ENCODE measurements at places on chromosomes 3 and 15.

GRCh38 chr3:14802381-14802731 is 16.4 kb upstream of the FGD5 start:
- DNase-seq, result no peak

GRCh38 chr15:68699124-68699880 is 120.5 kb downstream of the CORO2B start:
- no peak for DNase-seq

- no peak for DNase-seq
These were observed 218.0 kb downstream of the WNT5A start for GRCh38 chr3:55269096-55269495.

DNA sequence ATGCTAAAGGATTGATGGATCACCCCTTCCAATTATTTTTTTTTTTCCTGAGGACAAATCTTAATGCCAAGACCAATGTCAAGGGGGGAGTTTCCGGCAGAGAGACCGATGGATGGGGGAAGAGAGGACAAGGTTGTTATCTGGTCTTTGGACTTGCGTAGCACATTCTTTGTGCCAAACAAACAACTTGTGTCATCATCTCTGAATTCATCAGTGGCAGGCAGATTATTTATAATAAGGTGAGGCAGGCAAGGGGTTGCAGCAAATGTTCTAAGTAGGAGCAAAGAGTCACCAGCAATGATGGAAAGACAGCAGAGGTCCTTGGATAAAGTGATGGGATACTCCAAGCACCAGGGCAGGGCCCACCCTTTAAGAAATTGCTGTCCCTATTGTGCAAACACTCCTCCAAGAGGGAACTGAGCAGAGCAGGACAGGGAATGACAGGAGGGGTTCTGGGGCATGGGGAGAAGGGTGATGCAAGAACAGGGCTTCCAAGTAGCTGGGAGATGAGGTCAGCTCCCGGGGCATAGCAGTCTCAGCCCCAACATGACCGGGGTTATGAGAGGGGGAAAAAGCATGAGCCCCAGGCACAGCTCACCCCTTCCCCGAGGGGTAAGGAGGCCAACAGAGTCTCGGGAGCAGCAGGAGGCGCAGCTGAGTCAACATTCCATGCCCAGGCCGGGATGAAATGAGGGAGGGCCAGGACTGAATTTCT is 57.4 kb downstream of the ANXA2 start:
- no peak for DNase-seq

GRCh38 chr3:43180027-43180426 is 74.1 kb upstream of the POMGNT2 start:
- no peak for DNase-seq

GRCh38 chr3:10816019-10816862 is at the start of gene SLC6A11:
TSS of gene SLC6A11 (plus strand) at chr3:10816228. CDS start at chr3:10816266, 38 bp downstream.
- no peak for DNase-seq

DNA sequence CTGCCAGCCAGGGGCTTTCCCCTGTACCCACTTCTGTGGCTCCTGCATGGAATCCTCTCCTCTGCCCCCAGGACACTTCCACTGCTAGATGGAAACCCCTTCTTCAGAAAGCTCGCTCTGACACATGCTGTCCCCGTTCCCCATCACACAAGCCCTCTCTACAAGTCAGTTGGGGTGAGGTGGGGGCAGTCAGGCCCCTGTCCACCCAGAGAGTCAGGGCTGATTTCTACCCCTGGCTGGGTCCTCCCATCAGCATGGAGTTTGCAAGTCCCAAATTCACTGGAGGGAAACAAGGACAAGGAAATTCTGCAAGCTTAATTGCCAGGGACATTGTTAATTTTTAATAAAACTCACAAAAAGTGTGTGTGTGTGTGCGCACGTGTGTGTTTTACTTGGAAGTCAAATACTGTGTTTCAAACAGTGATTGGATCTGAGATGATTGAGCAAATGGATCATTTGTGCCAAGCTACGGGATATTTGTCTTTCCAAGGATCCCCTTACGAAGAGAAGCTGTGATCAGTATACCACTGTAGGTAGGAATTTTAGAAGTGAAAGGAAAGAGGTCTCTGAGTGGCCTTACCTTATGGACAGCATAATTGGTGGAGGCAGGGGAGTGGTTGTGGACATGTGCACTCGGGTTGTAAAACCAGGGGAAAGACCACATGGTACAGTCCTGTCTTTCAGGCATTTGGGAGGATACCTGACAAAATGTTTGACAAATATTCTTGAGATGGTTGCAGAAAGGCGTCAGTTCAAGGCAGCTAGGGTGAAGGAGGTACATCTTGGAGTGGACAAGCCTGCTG is 1.5 kb upstream of the AMOTL2 start:
- DNase-seq, result no peak

- DNase-seq, result no peak
These were observed 230.9 kb upstream of the EIF1B start for GRCh38 chr3:40078590-40078989.

DNA sequence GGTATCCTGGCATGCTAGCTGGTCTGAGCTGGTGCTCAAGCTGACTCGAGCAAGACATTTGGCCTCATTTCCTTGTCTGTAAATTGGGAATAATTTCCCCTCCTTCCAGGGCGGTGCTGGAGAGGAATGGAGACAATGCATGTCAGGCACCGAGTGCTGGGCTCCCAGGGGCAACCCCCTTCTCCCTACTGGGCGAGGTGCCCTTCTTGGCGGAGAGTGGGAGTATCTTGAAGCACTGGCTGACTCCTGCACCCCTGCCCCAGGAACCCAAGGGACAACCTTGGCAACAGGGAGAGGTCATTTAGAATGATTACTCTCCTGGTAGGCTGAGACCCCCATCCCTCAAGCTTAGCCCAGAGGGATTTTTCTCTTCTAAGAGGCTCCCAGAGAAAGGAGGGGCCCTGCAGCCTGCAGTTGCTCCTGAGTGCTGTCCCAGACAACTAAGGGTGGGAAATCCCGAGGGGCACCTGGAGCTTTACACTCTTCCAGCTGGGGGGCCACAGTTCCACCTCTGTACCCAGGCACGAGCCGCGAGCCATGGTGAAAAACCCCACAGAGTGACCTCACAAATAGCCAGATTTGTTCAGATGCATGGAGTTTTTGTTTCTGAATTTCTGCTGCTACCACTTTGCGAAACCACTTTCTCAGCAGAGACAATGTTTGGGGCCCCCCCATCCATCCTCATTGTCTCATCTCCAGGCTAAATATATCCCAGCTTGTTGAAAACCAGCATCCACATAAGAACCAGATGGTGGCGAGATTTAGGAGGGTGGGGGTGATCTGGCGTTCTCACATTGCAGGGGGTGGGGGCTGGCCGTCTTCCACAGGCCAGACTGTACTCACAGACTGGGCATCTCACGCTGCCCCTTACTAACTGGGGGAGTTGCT is 44.8 kb downstream of the ABTB1 start:
- peak; percentile 62 for DNase-seq

GRCh38 chr15:31024330-31024729 is 32.9 kb upstream of the MTMR10 start:
- DNase-seq, result no peak

DNA sequence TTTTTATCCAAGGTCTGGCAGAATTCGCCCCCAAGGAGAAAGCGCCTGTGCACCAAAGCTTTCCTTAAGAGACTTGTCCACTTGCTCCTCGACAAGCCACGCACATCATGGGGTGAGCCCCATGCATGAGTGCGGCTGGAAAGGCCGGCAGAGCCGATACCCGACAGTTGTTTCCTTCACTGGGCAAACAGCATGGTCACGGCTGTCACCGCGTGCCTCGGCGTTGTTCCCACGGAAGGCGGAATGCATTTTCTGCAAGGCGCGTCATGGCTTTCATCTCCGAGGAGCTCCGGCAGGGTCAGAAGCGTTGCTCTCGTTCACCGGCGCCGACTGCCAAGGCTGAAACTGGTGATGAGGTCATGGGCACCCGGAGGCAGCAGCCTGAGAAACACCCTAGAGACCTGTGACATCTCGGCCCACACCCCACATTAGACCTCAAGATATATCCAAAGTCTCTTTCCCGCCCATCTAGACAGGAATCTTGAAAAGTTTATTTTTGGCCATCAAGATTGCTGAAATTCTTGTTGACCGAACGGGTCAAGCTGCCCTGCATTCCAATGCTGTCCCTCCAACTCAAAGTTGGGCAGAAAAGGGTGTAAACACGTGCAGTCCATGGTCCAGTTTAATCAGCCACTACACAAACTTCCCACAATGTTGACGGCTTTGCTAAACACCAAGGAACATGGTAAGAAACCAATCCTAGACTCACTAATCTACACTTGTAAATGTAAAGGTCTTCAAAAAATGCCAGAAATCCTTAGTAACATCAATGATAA is 604 bp upstream of the TJP1 start:
- no peak for DNase-seq

- no peak for DNase-seq
These were observed 169.7 kb upstream of the TMCO5A start for GRCh38 chr15:37764733-37765191.

- DNase-seq, result peak; percentile 70
These were observed 567 bp downstream of the PFN2 start for GRCh38 chr3:149969940-149970715.

DNA sequence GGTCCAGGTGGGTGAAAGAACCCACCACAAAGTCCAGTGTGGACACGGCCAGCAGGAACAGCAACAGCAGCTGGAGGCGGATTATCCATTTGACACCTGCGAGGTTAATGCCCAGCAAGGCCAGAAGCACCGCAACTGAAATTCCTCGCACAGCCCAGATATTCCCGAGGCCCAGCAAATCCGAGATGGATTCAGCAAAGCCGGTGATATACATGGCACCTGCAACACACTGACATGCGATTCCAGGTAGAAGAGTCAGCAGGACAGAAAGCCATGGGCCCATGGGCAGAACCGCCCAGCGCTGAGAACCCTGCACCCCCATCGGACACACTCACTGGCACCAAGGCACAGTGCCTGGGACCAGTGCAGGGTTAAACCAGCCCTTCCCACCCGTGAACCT is 34.8 kb downstream of the SLC12A8 start:
- DNase-seq, result no peak

DNA sequence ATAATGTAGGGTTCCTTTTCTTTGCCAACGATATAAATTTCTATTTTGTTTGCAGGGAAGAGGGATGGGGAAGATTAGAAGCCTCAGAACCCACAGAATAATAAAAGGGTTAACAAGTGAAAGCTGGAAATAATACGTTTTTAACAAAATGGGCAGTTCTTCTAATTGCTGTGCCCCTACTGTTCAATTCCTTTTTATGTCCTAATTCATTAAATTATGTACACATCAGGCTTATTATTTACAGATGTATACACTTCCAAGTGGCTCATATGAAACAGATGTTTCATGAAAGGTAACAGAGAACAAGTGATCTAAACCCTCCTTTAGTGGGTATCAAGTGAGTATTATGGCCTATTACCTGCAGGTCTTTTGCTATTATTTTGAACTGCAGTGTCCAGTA is 16.2 kb downstream of the RARB start:
- DNase-seq, result no peak

DNA sequence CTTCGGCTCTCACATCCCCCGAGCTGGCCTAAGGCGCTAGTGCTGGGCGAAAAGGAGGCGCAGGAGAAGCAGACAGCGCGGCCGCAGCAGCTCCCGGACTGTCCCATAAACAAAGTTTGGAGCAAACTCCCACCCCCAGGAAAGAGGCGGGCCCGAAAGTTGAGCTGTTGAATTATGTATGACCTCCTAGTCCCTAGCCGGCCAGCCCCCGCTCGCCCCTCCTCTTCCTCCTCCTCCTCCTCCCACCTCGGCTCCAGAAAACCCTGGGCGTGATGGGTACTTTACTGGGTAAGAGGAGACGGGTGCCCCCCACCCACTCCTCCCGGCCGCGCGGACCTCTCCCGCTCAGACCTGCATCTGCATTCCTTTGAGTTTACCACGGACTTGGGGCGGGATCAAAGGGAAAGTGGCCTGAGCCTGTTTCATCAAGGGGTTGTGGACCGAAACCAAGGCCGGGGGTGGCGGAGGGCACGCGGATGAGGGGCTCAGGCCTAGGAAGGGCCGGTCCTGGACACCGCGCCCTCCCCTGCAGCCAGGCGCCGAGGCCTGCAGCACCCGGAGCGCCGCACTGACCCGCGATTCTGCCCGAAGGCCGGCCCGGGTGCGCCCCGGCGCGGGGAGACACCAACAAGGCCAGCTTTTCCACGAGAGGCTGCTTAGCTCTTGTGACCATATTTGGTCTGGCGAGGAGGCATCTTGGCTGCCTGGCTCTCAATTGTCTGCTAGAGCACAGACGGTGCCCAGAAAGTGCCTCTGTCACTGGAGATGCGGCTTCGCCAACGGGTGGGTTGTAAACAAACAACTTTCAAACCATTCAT is at the start of gene WWTR1:
WWTR1 (minus strand) TSS at position 100 of the 818 bp plus-strand sequence. CDS start 719 bp downstream, outside the sequence.
- peak; percentile 79 for DNase-seq

- DNase-seq, result no peak
These were observed 18.6 kb downstream of the CCR9 start for GRCh38 chr3:45904931-45905330.

DNA sequence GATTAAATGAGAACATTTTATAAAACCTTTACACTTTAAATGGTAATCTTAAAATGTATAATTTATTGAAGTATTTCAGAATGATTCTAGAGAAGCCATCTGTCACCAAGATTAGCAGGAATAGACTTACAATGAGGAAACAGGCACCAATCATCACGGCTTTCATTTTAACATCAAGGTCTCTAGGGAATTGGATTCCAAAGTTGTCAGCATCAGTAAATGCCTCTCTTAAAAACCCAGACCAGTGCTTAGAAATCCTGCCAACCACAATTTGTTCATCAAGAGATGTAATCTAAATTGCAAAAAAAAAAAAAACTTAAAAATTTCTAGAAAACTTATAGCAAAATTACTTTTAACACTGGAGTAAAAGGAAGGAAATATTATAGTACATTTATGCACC is 20.3 kb downstream of the PLSCR2 start:
- no peak for DNase-seq

GRCh38 chr15:45919806-45920205 is 285.0 kb downstream of the SQOR start:
- no peak for DNase-seq

DNA sequence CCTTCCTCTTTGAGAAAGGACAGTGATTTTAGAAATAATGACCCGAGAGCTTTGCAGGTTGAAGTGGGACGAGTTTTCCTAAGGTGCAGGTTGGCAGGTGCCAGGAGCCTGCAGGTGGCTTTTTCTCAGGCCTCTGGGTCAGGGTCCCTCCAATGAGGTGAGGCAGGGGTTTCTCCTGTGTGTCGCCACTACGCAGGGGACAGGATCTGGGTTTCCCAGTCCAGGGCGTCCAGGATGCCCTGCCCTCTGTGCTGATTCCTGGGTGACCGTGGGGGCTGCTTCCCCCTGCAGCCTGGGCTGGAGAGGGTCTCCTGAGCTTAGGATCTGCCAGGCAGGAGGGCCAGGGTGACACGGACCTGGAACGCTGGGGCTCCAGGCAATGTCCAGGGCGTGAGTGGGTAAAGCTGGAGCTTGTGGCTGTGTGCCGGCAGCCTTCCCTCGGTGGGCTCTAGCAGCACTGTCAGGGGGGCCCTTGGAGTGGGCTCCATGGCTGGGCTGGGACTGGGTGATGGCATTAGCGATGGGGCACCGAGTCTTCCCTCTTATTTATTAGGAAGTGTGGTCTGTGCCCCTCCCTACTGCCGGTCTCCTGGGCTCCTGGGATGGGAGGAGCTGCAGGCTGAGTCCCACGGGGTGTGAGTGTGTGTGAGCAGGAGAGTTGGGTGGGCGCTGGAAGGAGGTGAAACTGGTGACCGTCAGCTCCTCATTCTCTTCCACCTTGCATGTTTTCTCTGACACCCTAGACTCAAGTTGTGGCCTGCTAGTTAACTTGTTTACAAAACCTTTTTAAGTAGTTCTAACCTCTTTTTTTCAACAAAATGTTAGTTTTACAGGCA is 1.8 kb downstream of the APBA2 start:
- DNase-seq, result no peak

- no peak for DNase-seq
These were observed 23.2 kb downstream of the FBLN2 start for GRCh38 chr3:13571831-13572750.

GRCh38 chr3:57087361-57088092 is 27.1 kb downstream of the SPATA12 start:
- no peak for DNase-seq

GRCh38 chr15:101193806-101194545 is 57.9 kb downstream of the CHSY1 start:
- no peak for DNase-seq
